ENCODE measurements at places on chromosomes 2 and 18.

- no peak for DNase-seq
Measured at GRCh38 chr2:60739156-60739555, 16.9 kb upstream of the PAPOLG start.

- no peak for DNase-seq
Measured at GRCh38 chr2:158743466-158743865, 51.7 kb upstream of the DAPL1 start.

GRCh38 chr2:226607379-226607778 is 192.2 kb downstream of the IRS1 start:
- no peak for DNase-seq

DNA sequence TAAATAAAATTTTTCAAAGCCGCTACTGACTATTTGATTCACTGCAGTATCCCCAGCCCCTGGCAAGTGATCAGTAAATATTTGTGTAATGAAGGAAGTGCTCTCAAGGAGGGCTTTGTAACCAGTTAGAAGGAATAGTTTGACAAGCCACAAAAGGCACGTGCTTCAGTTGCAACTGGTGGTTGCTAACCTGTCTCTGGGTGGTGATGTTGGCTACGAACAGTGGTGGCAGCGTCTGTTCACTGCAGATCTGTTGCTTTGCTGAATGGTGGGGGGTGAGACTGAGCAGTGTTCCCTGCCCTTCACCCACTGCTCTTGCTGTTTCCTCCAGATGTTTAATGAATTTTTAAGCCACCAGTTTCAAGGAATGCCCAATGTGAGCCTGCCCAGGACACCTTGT is 73.9 kb upstream of the SIX2 start:
- DNase-seq = no peak

- DNase-seq = no peak
Measured at GRCh38 chr2:128630974-128631697, 312.5 kb upstream of the HS6ST1 start.

DNA sequence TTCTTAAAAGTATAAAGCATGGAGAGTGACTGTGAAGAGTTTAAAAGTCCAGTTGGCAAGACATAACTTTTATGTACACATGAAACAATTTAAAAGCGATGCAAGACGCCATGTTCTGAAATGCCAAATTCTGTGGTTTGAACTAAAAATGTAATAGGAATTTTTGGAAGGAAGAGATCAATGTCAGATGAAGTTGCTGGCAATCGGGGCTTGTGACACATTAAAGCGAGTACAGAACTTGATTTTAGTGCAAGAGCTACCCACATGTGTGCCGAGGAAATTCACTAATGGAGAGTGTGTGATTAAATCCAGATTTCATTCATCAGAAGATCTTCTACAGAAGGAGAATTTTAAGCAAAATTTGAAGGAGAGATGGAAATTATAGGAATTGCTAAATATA is 220.2 kb upstream of the CCDC68 start:
- DNase-seq = no peak

DNA sequence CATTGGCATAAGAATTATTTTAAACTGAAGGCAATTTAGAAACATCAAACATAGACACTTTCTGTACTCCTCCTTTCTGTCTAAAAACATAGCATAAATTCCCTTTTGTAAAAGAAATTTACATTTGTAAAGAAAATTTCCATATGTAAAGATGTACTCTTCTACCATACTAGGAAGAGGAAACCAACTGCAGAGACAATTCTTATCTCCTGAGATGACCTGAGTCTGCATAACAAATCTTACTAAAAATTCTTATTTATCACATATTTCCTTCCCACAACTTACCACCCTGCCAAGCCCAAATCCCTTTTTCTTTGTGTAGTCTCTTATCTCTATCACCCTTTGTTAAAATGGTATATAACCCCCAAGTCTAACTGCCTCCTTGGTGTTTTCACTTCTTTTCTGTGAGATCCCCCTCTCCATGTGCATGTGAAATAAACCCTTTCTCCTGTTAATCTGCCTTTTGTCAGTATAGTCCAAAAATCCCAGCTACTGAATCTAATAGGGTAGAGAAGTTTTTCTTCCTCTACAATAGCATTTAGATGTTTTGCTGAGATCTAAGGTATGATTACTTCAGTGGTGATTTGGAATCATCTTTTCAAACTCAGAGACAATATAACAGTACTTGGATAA is 81.0 kb downstream of the CHN1 start:
- no peak for DNase-seq

- DNase-seq = no peak
Measured at GRCh38 chr2:215431290-215431689, 4.6 kb downstream of the FN1 start.

DNA sequence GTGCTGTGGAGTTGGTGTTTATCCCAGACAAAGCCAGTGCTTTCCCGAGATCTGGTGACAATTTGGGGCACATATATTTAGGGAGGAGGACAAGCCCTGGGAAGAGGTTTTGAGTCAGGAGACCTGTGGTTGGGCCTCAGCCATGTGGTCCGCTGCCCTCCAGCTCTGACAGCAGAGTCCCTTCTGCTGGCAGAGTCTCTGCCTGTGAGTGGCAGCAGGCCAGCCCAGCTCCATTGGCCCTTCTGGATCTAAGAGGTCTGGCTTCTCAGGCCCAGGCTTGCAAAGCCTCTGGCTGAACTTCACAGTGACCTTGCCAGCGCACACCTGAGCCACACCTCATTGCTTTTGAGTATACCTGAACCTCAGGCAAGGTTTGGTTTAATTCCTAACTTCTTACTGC is 115.3 kb downstream of the BCL2L11 start:
- no peak for DNase-seq

GRCh38 chr2:129302106-129302505 is 677.4 kb upstream of the RAB6C start:
- no peak for DNase-seq

- no peak for DNase-seq
Measured at GRCh38 chr2:74201596-74201995, 3.2 kb downstream of the MTHFD2 start.

GRCh38 chr18:64253222-64253621 is 104.3 kb upstream of the LINC00305 start:
- no peak for DNase-seq

Measured in germinal center (tissue), 1 donor.